Thymus (tissue), 14 donors: ENCODE measurements at places on chromosomes 6 and 20. TPM values are rescaled to one million over a fixed set of nuclear protein-coding genes. Genes with fewer than 3 reads are reported as not detected.

Gene CST2
- total RNA-seq = 0.94 TPM

Gene CGA
- total RNA-seq = 1.5 TPM

Gene OXT
- total RNA-seq = 0.42 TPM

Gene CD93
- 19.8 TPM for total RNA-seq

Gene DLL1
- total RNA-seq = 1.6 TPM

DNA sequence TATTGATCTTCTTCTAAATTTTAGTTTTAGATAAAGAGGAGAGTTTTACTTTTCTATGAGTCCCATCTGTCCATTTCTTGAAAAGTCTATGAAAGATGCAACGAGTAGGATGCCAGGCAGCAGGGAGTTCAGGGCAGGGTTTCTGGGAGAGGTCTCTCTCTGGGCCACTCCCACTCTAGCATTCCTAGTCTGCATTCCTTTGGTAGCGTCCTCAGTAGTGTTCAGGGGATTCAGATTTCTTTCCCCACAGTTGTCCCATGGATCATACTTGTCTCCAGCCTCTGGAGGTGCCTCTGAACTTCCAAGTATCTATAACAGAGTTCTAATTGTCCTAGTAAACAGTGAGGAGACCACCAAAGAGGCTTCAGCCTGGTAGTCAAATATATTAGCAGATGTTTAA lies 225.3 kb downstream of the RIMS1 start:
- DNase-seq = no peak

DNA sequence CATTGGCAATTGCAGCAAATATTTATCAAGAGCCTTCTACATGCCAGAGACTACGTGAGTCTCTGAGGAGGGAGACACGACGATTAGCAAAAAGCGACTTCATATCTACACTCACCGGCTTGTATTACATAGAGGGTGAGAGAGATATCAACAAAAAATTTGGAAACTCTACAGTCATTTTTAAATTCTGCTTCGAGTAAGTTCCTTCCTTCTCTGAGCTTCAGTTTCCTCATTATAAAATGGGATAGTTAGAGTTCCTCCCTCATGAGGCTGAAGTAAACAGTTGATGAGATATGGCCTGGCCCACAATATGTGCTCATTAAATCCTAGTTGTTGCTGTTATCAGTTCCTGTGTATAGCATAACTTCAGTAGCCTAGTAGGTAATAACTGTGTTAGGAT lies 64.1 kb upstream of the SIRPA start:
- no peak for DNase-seq

- no peak for DNase-seq
Measured at GRCh38 chr20:54512694-54513093, 37.3 kb downstream of the DOK5 start.

DNA sequence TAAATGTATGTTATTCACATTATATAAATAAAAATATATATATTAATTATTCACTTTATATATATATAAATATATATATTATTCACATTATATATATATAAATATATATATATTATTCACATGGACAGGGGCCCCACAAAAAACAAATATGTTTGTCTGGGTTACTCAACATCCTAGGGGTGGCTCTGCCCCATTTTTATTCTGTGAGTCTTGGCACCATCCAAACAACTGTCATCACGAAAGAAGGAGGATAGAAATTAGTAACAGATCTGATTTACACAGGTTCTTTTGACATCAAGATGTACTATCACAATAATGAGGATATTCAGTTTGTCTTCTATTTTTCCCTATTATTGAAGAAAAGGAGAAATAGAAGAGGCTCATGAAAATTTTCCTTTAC lies 187.3 kb downstream of the GPX5 start:
- DNase-seq = no peak

GRCh38 chr6:111339294-111339693 lies 143.7 kb downstream of the REV3L start:
- no peak for DNase-seq

- no peak for DNase-seq
Measured at GRCh38 chr6:69349771-69350170, 447.0 kb downstream of the LMBRD1 start.

- DNase-seq = no peak
Measured at GRCh38 chr20:63473555-63474449, 1.3 kb upstream of the KCNQ2 start.

GRCh38 chr6:13304580-13305260 lies 23.6 kb downstream of the TBC1D7 start:
- DNase-seq = no peak

DNA sequence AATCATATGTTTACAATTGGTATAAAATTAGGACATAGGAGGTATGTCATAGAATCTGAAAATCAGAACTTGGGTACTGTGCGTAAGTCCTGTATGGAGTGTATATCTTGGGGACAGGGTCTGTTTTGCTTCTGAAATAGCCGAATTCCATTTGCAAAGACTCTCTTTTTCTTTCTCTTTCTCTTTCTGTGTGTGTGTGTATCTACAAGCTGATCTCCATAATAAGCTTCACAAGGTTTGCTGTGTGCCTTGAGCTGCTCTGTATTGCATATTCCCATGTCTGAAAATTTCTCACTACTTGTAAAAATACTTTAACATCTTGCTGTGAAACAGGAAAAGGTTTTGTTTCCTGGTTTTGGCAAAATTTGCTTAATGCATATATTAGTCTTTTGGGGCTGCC lies 29.5 kb downstream of the STX11 start:
- DNase-seq = no peak

- no peak for DNase-seq
Measured at GRCh38 chr6:21694168-21694567, 100.6 kb downstream of the SOX4 start.

DNA sequence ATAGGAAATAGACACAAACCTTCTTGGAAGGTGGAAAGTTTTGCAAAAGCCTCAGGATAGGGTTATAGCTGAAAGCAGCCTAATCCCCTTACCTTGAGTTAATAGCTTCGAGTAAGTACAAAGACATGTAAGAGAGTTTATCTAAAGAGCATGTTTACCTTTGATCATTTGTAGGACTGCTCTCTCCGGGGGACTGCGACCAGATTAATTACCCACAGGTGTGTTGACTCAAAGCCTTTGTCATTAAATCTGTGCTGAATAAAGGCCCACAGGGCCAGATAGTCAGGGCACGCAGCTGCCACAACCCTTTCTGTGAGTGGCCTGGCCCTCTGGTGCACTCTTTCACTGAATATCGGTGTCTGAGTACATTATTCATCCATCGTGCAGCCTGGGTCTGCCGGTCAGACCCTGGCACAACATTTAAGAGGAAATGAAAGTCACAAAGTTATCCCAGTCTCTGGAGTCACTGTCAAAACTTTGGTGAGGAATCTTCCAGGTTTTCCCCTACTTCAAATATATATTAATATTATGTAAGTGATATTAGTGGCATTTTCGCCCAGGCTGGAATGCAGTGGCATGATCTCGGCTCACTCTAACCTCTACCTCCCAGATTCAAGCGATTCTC lies 5.4 kb upstream of the MICA start:
- no peak for DNase-seq

- DNase-seq = no peak
Measured at GRCh38 chr20:15422966-15423365, 1085.6 kb upstream of the FLRT3 start.

DNA sequence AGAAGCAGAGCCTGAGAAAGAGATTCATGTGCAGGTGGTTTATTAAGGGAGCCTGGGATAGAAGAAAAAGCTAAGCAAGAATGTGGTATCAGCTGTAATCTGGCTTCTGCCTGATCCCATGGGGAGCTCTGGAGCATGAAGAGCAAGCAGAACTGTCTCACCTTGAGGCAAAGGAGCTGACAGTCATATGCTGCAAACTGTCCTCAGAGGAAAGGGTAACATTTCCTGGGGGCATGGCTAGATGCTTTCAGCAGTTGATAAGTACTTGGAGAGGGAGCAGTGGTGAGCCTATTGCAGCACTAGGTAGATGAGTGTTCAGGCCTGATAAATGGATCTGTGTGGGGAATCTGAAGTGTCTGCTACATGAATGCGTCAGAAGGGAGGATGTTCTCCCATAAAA lies 621.5 kb upstream of the BTBD3 start:
- DNase-seq = no peak

DNA sequence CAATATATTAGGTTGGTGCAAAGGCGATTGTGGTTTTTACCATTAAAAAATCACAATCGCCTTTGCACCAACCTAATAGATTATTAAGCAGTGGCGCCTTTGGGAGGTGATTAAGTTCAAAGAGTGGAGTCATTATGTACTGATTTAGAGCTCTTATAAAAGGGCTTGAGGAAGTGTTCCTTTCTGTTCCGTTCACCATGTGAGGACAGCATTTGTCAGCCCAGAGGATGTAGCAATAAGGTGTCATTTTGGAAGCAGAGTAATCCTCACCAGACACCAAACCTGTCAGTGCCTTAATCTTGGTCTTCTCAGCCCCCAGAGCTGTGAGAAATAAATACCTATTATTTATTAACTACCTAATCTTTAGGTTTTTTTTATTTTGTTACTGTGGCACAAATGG lies 542.1 kb upstream of the MAN1A1 start:
- DNase-seq = no peak

- DNase-seq = no peak
Measured at GRCh38 chr20:23059001-23059400, 9.5 kb upstream of the THBD start.

DNA sequence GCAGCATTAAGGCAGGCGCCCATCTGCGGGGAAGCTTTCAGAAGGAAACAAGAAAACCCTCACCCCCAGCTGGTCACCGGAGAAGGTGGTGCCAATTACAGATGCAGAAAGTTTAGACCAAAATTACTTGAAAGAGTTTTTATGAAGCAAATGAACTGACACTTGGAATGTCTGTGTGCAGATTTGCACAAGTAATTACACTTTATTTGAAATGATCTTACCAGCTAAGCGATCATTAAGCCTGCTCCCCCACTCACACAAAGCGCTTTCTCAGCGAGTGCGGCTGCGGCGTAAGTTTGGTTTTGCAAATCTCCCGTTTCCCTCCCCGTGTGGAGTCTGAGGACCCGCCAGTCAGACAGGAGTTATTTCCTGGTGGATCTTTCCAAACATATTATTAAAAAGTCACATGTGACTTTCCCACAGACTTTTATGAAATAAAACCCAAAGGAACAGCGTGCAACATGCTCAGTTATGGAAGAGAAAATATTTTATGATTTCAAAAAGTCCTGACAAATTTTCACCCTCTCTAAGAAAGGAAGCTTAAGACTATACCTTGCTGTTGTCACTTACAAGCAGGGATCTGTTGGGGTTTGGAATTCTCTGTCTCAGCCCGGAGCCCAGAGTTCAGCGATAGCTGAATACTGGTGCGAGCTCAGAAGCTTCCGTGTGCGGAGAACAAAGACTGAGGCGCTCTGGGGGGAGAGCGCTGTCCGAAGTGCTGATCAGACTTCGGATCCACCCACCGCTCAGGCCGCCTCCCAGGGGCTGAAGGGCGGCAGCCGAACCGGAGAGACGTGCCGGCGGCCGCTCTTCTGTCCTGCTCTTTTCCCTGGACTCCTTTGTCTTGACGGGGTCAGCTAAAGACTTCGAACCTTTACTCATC lies 2.7 kb upstream of the MYT1 start:
- DNase-seq = peak; percentile 70

GRCh38 chr20:53738039-53738944 lies 144.7 kb upstream of the ZNF217 start:
- no peak for DNase-seq

GRCh38 chr6:89360415-89360999 lies 8.0 kb upstream of the UBE2J1 start:
- no peak for DNase-seq

- DNase-seq = no peak
Measured at GRCh38 chr20:8782804-8783203, 286.1 kb upstream of the PLCB4 start.

GRCh38 chr6:105780146-105780860 lies 305.8 kb upstream of the PRDM1 start:
- DNase-seq = no peak
